ENCODE measurements at places on chromosomes 5 and 9.
A peak's percentile ranks its signal among the peaks of the same experiment; 100 is the strongest.

DNA sequence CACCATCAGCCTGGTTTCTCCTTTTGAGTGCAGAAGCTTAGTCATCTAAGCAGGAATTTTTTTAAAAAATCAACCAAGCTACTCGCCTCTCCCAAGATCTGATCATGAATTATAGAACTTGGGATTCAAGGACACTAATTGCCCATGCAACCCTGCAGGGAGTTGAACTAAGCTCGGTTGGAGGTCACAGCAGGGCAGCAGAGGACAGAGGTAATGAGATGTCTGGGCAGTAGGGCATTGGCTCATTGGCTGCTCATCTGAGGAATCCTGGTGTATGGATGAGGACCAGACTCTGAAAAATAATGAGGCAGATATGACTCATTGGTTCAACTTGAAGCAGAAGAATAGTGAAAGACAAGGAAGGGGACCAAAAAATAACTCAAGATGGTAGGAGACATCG is 111.8 kb upstream of the TLE1 start:
- DNase-seq = peak; percentile 40

GRCh38 chr5:128193665-128194390 is 110.3 kb downstream of the SLC12A2 start:
- DNase-seq = no peak

DNA sequence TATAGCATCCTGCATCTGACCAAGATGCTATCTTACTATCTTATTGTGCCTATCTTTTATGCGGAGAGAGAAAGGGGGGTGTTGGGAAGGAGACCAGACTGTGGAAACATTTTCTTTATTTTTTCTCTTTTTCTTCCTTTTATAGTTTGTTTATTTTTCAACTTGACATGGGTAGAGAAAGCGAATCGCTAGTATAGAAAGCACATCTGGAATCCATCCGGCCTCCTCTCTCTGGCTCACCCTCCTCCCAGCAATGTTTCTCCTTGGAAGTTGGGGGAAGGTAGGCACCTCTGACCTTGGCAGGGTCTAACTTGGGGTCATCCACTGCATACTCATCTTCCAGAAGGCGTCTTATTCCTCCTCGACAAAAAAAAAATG is 3.9 kb downstream of the S1PR3 start:
- no peak for DNase-seq

DNA sequence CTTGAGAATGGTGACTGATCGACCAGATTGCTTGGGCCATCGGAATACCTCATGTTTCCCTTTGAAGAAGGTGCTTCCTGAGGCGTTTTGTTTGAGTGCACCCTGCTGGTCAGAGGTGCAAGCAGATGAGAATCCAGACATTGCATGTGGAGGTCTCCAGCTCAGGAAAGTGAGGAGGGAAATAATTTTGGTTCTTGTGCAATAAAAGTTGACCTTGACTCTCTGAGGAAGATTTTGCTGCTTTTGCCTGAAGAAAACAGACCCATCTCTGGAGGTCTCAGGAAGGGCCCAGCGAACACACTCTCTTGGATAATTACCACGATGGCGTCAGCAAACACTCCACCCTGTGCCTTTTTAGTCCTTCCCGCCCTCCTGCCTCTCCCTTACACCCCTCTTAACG is 69.7 kb downstream of the GRAMD2B start:
- DNase-seq = no peak

DNA sequence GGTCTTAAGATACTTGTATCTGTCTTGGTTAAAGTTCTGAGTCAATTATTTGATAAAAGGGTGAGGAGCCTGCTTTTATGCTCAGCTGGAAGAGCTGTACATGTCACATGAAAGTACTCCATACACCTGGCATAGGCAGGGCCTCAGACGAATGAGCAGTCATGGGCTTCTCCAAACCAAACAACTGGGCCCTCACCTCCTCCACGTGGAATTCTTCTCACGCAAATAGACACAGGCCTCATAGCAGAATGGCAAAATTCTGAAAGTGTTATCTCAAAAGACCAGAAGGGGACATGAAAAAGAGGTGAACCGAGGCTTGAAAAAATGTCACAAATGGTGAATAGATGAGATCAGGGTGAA is 48.6 kb downstream of the FAM240B start:
- DNase-seq = no peak

- peak; percentile 55 for DNase-seq
These were observed 88.8 kb downstream of the NR3C1 start for GRCh38 chr5:143314659-143315058.

DNA sequence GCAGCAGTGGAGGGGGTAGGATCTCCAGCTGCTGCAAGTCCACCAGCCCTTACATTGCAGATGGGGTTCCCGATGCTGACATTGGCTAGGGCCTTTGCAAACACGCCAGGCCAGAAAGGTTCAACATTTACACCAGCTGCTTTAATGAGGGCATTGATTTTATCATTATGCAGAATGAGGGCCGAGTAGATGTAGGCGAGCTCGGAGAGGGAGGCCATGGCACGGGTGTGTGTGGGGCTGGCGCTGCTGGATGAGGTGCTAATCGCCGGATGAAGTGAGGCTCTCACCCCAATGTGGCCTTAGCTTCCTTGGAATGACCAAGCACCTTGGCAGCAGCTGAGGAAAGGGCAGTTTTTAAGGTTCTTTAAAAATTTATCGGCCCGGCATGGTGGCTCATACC is 27.4 kb downstream of the PHAX start:
- no peak for DNase-seq

DNA sequence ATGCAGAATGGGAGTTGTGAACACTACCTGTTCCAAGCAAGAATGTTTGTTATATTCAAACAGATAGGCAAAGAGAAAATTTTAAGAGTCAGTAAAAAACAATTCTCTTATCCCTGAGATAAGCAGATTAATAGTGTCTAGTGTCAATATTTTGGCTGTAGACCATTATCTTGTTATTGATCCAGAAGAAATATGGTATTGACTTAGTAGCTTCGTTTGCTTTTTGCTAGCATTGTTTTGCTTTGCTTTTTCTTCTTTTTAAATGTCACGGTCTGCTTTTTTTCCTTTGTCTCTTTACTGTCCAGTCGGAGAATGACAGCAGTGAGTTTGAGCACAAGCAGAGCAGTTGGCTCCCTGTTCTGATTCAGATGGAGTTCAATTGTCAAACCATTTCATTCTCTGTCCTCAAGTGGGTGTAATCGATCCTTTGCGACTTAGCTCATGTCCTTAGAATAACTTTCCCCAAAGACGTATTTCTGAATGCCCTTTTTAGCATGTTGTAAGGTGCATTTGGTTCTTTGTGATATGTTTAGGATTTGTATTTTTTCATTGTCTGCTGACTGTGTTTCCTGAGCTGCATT is 29.3 kb downstream of the FUBP3 start:
- DNase-seq = no peak

- no peak for DNase-seq
These were observed 47.0 kb downstream of the DNAJC21 start for GRCh38 chr5:34976347-34976746.

- DNase-seq = peak; percentile 47
These were observed 13.1 kb downstream of the HMHB1 start for GRCh38 chr5:143824851-143825720.

DNA sequence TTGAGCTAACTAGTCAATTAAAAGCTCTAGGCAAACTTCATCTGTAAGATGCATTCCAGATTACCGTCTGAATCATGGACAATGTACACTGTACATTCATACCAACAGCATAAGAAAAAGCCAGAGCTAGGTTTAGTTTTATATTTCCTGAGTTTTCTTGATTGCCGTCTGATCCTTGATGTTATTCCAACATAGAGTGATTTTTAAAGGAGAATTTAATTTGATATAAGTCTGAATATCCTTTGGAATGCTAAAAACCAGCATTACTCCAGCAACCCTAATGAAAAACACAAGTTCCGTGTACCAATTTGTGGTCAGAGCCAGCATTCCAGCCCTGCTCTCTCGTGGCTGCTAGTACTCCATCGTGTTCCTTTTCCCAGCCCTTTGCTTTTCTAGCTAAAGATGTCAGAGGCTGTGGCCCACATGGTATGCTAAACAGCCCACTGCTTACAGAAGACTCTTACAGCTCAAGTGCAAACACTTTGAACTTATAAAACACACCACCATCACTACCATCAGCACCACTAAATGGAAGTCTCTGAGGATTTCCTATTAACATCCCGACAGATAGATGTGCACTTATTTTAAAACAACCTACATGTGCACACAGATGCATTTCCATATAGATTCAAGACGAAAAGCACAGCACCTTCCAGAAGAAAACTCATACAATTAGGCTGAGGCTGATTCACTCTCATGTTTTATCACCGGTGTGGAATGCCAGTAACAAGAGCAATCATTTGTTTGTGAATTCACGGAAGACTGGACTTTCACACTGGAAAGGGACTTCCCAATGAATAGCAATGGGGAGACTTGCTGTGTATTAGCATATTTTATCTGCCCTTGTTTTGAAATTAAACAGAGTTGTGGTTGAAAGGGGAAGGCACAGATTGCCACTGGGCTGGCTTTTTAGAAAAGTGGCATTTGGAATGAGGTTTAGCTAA is 246.9 kb upstream of the GAS1 start:
- peak; percentile 70 for DNase-seq

- DNase-seq = no peak
These were observed 42.9 kb downstream of the PDCD1LG2 start for GRCh38 chr9:5553211-5553610.

- DNase-seq = peak; percentile 81
These were observed 101.7 kb downstream of the UBAP2 start for GRCh38 chr9:33946779-33947535.

DNA sequence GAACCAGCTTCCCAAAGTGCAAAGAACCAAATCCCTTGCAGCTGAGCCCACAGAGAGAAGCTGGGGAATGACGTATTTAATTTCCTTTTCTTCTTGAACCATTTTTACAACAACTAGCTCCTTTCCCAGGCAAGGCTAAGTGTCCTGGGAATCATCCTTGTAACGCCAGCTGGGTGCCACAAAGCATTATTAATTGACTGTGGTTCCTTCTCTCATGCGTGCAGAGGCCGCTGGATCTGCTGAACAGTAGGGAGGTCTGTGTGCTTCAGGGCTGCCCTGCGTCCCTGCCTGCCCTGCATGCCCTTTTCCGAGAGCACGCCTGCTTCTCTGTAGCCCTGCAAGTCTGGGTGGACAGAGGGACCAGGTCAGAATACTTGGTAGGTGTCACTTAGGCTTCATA is 124.1 kb upstream of the OTULINL start:
- no peak for DNase-seq

DNA sequence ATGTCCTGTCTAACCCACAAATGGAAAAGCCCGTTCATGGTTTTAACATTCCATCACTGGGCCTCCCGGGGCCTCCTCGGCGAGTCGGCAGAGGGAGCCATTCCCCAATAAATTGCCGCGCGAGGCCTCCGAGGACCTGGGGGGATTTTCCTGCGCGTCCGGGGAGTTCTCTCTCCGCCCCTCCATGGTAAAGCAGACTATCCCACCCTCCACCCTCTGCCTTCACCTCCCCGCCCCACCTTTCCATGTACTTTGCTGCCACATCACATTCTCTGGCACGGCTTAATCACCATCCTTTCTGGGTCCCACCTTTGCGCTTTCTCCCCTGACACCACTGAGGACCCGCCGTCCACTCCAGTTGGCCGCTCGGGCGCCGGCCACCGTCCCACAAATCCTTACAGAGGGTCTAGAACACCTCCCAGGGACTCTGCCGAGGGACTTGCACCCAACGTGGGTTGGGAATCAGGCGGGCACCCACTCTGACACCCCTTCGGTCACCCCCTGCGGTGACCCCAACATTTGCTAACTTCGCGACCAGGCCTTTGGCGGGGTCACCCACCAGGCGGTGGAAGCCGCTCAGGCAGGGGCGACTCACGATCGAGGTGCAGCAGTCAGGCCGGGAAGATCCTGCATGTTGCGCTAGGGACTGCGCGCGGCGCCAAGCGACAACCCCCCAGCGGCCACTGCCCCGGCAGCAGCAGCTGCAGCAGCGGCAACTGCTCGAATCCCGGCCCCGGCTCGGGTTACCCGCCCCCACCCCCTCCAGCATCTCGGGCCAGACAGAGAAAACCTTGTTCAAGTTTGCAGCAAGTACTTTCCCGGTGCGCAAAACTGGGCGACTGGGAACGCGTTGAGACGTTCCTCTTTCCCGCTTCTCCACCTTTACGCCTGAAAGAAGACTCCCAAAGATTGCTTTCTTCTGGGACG is at the start of gene MEGF10:
TSS of gene MEGF10 (plus strand) at position 778 of the 927 bp plus-strand sequence. CDS start 40,513 bp downstream, outside the sequence.
- no peak for DNase-seq

DNA sequence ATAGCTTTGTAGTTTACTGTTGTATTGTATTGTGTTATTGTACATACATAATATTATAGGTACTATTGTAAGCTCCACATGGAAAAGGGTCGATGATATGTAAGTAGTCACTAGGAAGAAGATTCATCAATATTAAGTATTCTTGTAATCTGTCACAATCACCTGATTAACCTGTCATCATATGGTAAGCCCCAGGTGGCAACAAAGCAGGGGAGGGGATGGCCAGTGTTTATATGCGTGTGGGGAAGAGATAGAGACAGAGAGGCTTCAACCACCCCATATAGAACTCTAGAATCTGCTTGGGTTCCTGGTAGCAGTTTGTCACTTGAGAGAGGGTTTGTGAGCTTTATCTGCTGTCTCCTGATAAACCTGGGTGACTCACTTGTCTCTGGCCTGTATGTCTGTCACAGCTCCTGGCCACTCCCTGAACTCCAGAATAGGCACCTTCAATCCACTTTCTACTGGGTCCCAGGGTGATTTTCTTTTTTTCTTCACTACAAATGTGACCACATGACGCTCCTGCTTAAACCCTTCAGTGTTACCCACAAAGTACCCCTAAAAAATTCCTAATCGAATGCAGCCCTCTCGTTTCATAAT is 48.9 kb upstream of the CPEB4 start:
- DNase-seq = no peak

- DNase-seq = no peak
These were observed 28.5 kb downstream of the AOPEP start for GRCh38 chr9:94754976-94755475.

DNA sequence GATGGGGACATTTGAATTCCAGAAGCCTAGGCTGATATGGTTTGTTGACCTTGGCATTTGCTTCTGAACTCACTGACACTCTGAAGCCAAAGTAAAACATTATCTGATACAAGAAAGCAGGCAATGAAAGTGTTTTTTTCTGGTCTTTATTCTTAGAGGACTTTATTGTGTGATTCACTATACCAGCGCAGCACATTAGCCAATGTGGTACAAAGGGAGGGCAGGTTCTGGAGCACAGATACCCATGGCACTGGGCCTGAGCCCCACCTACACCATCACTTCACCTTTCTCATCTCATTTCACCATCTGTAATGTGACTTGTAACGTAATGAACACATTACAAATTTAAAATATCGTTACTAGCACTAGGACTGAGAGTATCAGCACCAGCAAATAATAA is 89.7 kb upstream of the ZNF366 start:
- DNase-seq = no peak

DNA sequence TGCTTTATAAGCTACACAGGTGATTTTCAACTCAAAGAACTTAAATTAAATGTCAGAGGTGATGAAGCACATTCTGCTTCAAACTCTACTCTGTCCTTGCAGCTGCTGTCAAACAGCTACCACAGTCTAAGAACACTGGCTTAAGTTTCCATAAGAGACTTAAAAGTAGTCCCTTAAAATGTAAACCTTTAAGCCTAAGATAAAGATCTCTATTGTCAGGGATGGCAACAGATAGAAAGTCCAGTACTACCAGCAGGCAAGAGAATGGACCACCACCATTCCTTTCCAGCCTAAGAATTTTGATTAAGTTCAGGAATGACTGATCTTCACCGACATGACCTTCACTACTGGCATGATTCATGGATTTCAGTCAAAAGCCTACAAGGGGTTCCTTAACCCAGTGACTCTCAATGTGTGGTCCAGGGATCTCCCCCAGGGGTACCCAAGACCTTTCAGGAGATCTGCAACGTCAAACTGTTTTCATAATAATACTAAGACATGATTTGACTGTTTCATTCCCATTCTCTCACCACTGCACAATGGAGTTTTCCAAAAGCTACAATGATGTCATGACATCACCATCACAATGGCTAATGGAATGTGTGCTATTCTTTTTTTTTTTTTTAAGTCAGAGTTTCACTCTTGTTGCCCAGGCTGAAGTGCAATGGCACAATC is 41.1 kb upstream of the PLPP6 start:
- DNase-seq = no peak
